Activated CD4-positive, alpha-beta T cell treated with anti-CD3 and anti-CD28 coated beads, Interleukin-2, amount 50 U/mL, for 1 hour (primary cell): ENCODE measurements at places on chromosomes 7 and 10.

GRCh38 chr7:158818325-158819213, 10.7 kb downstream of the ESYT2 start:
- DNase-seq, result peak; percentile 68

GRCh38 chr10:48498940-48499510, 105.8 kb downstream of the ARHGAP22 start:
- no peak for DNase-seq

GRCh38 chr7:111498391-111499007, 63.8 kb downstream of the IMMP2L start:
- DNase-seq, result no peak

GRCh38 chr10:115441907-115442545, 348.9 kb downstream of the ATRNL1 start:
- no peak for DNase-seq

- no peak for DNase-seq
These were observed 28.0 kb downstream of the RSU1 start for GRCh38 chr10:16789261-16789660.

DNA sequence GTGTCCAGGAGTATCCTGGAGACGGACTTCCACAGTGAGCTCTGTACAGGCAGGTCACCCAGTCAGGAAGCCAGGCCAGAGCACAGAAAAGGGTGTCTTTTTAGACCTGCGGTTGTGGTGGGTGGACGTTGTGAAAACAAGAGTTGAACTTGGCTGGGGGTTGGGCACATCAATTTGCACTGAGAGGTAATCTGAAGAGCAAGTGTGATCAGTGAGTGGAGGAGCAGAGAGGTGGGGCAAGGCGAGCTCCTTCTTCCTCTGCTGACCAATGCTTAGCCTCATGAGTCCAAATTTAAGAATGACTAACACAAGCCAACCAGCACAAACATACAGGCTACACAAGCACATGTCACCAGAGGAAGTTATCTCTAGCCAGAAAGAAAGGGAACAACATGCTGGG, 310.8 kb downstream of the TCERG1L start:
- DNase-seq, result no peak

GRCh38 chr7:133196856-133197612, 55.8 kb upstream of the EXOC4 start:
- no peak for DNase-seq

- DNase-seq, result no peak
These were observed 52.5 kb downstream of the CRPPA start for GRCh38 chr7:16368885-16369284.

GRCh38 chr10:22606164-22606614, 108.2 kb downstream of the PIP4K2A start:
- DNase-seq, result no peak

DNA sequence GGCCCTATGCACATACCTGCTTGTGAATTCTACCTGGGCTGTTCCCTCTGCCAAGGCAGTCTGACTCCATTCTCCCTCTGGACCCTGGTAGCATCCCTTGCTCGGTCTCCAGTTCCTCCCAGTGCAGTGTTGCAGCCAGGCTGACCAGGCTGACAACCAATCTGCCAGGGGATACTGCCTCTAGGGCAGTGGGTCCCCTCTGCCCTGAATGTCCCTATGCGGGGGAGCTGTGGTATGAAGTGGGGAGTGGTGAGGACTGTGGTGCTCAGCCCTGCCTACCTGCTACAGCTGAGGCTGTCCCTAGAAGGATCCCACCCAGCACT, 48.0 kb upstream of the CAMK2B start:
- DNase-seq, result no peak

GRCh38 chr10:48745662-48746245, 61.1 kb downstream of the WDFY4 start:
- no peak for DNase-seq

DNA sequence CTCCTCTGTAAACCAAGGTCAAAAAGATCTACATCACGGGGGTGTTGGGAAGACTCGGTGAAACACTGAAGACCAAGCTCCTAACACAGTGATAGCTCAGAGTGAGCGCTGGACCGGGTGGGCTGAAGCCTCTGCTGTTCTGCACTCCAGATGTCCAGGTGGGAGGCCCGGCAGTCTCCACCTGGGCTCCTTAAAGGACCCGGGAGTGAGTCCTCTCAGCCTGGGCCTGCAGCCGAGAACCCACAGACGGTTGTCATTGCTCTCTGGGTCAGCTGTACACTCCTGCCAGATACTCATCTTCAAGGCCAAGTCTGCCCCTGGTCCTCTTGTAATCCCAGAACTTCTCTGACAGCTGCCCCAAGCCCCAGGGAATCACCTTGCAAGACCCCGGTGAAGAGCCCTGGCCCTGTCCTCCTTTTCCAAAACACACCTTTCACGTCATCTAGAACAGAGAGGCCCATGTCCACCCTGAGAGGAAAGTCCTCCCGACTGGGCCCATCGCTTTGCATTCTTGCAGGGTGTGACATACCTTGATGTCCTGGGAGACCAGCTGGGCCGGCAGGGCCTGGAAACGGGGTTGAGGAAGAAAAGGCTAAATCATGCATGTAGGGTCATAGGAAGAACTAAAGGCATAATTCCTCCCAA, 43.7 kb downstream of the COL17A1 start:
- no peak for DNase-seq
